ENCODE measurements at places on chromosomes 1 and 21.
A peak's percentile ranks its signal among the peaks of the same experiment; 100 is the strongest.

GRCh38 chr21:42245331-42246193 is 26.6 kb downstream of the ABCG1 start:
- DNase-seq = no peak

GRCh38 chr1:113947388-113948107 is 18.4 kb downstream of the HIPK1 start:
- no peak for DNase-seq

- DNase-seq = no peak
Observed at GRCh38 chr1:79825551-79825950, 819.0 kb upstream of the ADGRL4 start.

DNA sequence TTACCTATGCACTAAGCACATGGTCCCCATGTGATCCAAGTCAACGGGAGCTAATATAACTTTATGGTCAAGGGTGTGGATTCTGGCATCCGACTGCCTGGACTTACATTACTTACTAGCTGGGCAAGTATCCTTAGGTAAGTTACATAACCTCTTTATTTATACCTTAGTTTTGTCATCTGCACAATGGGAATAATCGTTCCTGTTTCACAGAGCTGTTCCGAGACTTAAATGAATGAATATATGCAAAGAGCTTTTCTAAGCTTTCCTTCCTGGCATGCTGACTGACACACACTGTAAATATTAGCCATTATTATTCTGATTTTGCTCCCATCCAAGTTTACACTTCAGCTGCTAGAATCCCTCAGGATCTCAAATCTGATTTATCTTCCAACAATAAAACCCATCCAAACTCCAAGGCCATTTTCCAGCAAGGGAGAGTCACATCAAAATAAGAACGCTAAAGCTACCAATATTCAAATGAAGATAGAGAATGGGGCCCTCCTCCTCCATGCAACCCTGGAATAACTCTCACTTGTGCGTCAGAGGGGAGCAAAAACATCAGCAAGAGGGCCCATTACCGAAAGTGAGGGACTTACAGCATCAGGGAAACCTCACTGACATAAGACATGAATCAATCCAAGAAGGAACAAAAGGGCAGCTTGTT is 115.6 kb upstream of the KAZN start:
- DNase-seq = no peak

DNA sequence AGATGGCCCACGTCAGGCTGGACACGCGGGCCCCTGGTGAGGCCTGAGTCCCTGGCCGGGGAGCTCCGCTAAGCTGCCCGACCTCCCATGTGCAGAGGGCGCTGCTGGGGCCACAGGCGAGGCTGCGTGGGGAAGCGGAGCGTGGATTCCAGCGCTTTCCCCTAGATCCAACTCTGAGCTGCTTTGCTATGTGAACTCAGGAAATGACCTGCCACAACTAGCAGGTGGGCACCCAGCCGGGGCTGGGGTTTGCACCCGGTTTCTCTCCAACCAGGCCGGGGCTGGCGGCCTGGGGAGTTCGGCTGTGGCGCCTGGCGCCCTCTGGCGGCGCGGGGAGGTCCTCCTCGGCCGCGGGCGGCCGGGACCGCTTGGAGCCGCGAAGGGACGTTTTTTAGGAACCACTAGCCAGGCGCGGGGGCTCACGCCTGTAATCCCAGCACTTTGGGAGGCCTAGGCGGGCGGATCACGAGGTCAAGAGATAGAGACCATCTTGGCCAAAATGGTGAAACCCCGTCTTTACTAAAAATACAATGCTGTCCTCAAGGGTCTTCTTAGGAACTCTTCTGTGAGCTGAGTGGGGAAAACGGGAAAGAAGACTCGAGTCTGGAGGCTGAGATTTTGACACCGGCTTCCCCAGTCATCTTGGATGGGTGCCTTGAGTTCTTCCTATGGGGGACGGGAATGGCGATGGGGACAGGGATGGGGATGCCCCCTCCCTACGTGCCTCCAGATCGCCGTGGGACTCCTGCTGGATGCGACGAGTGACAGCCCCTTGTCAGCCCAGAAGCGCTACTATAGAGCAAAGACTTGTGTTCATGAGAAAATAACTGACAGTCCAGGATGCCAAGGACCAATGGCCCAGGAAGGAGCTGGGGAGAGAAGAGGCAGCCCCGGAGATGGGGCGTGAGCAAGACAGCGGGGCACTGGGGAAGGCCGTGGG is 12.6 kb downstream of the PYCR2 start:
- DNase-seq = peak; percentile 67

DNA sequence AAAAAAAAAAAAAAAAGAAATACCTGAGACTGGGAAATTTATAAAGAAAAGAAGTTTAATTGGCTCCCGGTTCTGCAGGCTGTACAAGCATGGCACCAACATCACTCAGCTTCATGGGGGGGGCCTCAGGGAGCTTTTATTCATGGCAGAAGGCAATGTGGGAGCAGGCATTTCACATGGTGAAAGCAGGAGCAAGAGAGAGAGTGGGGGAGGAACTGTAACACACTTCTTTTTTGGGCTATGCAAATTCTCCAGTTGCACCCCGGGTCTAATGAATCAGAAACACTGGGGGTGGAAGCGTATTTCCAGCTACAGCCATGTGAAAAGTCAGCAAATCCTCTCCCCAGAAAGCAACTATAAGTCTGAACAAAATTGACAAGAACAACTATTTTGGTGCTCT is 11.8 kb upstream of the SOD1 start:
- DNase-seq = no peak

DNA sequence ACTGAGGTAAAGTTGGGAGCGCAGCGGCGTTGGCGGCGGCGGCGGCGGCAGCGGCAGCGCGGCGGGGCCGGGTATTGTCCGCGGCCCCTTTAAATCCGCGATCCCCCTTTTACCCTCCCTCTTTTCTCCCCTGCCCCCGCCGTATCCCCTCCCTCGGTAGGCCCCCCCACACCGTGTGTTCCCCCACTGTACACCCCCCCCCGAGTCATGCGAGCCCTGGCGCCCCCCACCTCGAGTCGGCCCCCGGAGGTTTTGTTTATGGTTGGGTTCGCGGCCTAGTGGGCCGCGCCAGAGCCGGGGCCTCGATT is 169 bp downstream of the UBAP2L start:
- DNase-seq = no peak

GRCh38 chr1:233379869-233380438 is 52.4 kb downstream of the MAP3K21 start:
- DNase-seq = no peak

DNA sequence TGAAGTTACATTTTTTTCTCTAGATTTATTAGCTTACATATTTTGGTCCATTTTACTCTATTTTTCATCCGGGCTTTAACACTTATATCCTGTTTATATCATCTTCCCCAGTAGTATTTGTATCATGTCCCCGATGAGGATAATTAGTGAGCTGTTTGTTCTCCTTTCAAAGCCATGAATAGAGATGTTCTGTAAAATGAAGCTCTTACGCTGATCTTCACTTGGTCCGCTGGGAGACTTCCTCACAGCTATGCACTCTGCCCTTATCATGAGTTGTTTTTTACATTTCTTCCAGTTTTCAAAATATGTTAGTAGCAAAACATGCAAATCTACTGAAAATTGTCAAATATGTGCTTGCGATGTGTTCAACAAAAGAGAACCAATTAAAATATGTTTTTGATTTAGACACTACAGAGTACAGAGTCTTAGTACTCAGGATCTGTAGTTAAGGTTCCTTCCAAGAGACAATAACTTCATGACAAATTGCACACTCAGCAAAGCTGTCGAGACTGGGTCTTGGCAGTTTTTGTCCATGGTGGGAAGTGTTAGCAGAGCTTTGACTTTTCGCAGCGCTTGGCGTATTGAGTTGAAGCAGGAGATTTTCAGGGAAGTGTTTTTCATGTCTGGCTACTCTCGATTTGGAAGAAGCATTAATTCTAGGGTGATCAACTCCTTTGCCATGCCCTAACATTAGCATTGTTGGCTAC is 292.0 kb upstream of the ADAMTS5 start:
- DNase-seq = no peak

- no peak for DNase-seq
Observed at GRCh38 chr1:222792744-222793143, 22.1 kb upstream of the DISP1 start.

GRCh38 chr1:208077232-208078075 is 166.5 kb upstream of the CD34 start:
- no peak for DNase-seq

DNA sequence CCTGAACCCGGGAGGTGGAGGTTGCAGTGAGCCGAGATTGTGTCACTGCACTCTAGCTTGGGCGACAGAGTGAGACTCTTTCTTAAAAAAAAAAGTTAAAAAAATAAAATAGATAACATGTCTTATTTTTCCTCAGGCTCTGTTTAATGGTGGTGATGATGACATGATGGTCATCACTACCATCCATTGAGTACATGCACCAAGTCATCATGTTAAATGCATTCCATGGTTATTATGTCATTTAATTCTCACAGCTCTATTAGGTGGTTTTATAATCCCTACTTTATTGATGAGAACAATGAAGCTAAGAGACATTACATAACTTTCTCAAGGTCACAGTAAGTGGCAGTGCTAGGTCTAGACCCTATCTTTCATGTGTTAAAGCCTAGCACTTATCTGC is 34.4 kb upstream of the MAB21L3 start:
- no peak for DNase-seq

DNA sequence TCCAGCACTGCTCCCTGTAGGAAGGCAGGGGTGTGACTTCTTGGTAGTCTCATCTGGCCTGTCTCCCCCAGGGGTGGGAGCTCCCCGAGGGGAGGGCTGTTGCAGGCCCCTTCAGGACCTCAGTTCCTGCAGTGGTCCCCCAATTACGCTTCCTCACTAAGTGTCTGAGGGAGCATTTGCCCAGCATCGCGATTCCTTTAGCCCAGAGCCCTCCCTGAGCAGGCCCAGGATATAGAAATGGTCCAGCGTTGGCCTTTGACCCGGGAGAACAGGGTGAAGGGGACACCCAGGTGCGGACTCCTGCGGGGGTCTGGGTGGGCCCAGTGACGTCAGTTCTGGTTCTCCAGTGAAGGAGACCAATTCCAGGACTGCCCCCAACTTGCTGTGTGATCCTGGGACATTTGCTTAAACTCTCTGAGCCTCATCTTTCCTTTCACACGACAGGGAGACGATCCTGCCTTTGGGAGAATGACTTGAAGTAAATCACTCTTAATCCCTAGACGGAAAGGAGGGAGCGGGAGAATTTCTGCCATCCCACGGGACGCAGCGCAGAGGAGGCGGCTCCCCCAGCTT is 32.6 kb upstream of the BTG2 start:
- DNase-seq = no peak

DNA sequence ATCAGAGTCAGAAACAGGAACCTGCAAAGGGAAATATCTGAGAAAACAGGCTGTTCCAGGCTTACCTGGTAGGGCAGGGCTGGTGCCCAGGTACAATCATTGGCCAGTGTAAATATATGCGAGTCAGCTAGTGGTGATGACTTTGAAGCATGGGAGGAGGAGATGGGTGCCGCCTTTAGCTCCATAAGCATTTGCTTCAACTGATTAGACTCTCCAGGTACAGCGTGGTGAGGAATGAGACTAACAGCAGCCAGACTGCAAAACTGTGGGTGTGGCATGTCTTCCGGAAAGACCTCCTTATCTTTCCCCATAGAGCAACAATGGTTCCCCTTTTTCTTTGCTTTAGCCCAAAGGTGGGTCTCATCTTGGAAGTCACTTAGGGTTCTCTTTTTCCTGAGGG is 137.2 kb downstream of the LRIG2 start:
- no peak for DNase-seq

GRCh38 chr1:3539707-3540425 is 71.4 kb downstream of the MEGF6 start:
- no peak for DNase-seq

DNA sequence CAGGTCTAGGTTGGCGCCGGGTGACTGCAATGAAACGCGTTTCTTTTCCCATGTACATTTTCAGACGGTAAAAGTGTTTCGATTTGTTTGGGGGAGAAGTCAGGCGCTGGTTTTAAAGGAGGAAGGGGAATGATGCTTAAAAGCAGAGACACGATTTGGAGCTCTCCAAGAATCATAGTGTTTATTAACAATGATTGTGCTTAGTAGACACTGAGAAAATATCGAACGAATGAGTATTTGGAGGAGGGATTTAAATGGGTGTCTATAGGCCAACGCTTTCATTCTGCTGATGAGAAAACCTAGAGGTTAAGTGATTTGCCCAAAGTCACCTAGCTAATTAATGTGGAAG is 36.9 kb upstream of the JAK1 start:
- DNase-seq = no peak
